Neuronal stem cell (in vitro differentiated cells): ENCODE measurements at places on chromosomes 13 and 19.

DNA sequence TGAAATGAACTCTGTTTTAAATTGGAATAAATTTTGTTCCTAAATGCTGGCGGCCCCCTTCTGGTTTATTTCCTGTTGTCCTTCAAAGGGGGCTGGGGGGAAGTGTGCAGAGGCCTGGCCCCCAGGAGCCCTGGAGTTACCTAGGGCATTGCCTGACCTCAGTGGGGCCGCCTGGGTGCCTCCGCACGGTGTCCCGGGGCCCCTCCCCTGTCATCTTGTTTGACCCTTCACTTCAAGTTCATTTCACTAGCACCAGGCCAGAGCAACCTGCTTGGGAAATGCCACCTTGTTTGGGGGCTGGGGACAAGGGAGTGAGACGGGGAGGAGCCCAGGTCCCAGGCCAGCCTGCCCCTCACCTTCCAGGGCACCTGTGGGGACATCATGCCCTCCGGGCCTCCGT, 11.9 kb upstream of the GNA15 start:
- DNase-seq, result no peak

DNA sequence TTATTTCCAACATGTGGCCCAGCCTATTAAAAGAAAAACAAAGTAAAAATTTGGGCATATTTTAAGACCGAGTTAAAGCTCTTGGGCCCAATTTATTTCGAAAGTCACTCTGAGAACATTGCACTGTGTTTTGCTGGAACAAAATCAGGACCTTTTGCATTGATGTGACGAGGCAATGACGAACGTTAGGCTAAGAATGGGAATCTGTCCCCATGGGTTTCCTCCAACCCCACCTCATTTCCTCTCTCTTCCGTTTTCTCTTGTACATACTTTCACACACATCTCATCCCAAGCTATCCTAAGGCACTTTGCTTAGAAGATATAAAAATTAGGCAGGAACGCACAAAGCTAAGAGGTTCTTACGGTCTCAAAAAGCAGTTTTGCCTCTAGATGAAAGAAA, 22.1 kb downstream of the EDNRB start:
- DNase-seq, result no peak

GRCh38 chr13:100392709-100393630, 195.6 kb downstream of the GGACT start:
- peak; percentile 14 for DNase-seq

- no peak for DNase-seq
Measured at GRCh38 chr13:33201659-33202058, 83.9 kb downstream of the STARD13 start.
